Kidney epithelial cell (primary cell): ENCODE measurements at places on chromosomes 3 and 15.
A peak's percentile ranks its signal among the peaks of the same experiment; 100 is the strongest.

DNA sequence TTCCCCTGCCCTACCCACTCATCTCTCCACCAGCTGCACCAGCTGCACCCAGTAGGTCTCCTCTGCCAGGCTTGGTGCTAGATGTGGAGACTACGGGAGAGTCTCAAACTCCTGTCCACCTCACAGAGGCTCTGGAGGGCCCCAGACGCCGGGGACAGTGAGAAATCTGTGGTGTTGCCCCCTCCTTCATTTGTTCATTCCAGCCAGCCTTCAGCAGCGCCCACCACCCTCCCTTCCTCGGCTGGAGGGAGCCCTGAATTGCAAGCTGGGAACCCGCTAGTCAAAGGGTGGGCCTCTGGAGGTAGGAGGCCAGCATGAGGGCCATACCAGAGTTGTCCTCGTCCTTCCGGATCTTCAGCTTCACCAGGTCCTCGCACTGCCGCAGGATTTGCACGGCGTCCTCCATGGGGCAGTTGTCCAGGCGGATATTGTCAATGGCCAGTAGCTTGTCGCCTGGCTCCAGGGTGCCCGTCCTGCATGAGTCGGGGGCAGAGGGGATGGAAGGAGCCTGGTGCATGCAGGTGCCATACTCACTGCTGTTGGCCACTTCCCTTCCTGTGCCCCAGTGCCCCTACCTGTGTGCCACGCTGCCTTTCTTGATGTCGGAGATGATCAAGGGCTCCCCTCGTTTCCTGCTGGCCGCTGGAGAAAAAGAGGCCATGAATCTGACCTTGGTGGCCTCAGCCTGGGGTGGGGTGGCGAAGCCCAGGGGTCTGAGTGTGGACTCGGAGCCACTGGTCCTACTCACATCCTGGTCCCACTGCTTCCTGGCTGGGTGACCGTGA, 29.1 kb downstream of the GRIP2 start:
- no peak for DNase-seq

GRCh38 chr15:99441871-99442251, 123.9 kb upstream of the MEF2A start:
- no peak for DNase-seq

DNA sequence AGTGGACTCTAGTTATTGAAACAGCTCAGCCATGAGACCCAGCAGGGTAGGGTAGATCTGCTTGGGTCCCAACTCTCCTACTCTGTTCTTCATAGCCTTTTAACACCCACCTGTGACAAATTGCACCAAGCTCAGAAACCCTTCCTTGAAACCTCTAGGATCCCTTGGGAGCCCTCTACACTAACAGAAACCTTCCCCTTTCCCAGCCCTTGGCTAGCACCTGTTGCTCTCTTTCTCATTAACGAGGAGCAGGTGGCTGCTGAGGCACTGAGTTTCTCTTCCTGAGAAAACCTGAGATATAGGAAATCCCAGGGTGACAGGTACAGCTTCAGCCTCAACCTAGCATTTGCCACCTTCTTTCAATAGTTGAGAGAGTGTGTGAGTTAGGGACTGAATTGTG, 88.3 kb upstream of the CLSTN2 start:
- no peak for DNase-seq

- no peak for DNase-seq
These were observed 279.8 kb downstream of the ARPP21 start for GRCh38 chr3:35919160-35919559.

- DNase-seq: no peak
These were observed 54.0 kb downstream of the LHFPL4 start for GRCh38 chr3:9499455-9500107.

- no peak for DNase-seq
These were observed 423.2 kb upstream of the ONECUT1 start for GRCh38 chr15:53213336-53213735.

- DNase-seq: no peak
These were observed 185.6 kb downstream of the RBMS3 start for GRCh38 chr3:29466442-29466841.

- DNase-seq: peak; percentile 28
These were observed 330.5 kb downstream of the ROBO2 start for GRCh38 chr3:77370413-77370812.

- no peak for DNase-seq
These were observed 108.4 kb downstream of the PDE8A start for GRCh38 chr15:85089929-85090597.

GRCh38 chr3:128322030-128323022, 144.4 kb downstream of the DNAJB8 start:
- DNase-seq: no peak

DNA sequence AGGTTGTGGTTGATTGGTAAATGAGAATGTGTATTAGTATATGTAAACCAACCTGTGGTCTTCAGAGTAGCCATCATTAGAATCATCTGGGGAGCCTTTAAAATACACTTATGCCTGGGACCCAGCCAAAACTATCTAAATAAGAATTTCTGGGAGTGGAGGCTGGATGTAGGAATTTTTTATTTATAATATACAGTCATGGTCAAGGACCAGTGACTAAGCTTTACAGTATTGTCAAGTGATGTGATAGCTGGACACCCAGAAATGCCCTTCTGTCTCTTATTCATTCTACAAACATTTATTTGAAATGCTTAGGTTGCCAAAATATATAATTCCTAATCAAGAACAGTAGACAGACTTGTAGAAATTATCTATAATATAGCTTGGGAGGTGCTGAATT, 132.2 kb downstream of the MBNL1 start:
- no peak for DNase-seq

DNA sequence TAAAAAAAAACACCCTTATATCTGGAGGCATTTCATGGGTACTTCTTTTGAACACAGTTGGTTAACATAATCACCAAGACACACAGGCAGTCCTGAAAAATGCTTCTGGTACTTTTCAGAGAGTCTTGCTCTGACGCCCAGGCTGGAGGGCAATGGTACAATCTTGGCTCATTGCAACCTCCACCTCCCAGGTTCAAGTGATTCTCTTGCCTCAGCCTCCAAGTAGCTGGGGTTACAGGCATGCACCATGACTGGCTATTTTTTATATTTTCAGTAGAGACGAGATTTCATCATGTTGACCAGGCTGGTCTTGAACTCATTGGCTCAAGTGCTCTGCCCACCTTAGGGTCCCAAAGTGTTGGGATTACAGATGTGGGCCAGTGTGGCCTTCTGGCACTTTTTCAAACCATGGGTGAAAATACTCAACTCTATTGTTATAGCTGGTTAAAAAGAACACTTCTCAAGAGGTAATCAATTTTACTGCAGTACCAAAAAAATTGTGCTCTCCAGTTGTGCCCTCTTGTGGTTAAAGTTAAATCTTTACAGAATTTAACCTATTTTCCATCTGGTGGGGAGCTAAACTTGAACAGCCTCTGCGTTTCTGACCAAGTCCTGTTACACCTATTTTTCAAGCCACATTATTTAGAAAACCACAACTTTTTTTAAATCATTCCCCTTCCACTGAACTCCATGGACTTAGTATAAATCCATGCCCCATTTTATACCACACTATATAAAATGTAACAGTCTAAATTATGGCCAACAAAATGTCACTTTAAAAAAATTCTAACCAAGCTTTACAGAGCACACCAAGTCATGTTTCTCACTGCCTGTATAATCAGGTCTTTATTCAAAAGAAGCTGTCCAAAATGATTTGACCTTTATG, 1.2 kb upstream of the SNAPC5 start:
- no peak for DNase-seq

- no peak for DNase-seq
These were observed 68.9 kb downstream of the SYN2 start for GRCh38 chr3:12073106-12073505.

DNA sequence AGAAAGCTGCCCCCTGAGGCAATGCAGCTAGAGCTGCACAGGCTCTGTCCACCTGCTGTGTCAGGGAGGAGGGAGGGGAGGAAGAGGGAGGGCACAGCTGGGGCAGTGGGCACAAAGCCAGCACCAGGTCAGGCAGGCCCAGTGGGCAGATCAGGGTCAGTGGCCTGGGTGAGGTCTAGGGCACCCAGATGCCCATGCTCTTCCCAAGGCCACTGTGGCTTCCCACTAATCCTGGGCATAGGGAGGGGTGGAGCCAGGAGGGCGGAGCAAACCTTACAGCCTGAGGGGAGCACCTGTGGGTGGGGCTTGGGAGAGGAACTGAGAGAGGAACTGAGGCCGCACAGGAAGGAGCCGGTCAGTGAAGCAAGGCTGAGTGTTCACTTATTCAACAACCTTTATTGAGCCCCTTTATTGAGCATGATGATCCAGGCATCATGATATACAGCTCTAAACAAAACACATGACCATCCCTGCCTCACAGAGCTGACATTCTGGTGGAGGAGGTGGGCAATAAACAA, 55.0 kb downstream of the RHCG start:
- no peak for DNase-seq

DNA sequence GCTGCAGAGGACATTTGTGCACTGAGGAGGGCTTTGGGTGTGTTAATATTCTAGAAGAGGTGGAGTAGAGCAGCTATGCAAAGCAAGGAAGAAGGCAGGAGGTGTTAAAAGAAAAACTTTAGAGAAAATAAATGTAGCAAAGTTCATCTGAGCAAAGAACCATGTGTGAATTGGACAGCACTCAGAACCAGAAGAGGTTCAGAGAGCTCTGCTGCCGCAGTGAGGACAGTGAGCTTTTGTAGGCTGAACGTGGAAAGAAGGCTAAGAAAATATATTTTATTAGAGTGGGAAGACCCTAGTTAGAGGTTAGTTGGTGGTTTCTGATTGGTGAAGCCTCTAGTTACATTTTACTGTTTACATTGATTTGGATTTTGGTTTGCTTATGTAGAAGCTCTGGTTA, 50.7 kb downstream of the ST6GAL1 start:
- no peak for DNase-seq

DNA sequence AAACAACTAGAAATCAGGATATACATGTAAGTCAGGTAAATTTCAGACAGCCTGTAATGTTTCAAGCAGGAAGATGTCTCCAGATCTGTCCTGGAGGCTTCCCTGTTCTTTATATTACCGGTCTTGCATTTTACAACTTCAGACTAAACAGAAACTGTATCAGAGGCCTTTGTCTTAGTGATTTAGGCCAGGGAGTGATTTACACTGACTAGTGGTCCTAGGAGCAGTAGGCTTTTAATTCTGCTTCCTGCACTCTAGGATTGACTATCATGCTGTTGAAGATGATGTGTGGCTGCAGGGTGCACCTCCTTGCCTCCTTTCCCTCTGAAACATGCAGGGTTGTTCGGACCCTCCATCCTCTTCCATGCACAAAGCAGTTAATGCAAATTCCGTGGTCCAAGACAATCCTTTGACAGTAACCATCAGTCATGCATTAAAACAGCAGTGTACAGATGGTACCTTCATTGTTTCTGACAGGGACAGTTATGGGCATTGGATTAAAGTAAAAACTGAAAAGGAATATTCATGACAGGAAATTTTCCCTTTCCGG, 27.6 kb downstream of the CHRNA7 start:
- no peak for DNase-seq

DNA sequence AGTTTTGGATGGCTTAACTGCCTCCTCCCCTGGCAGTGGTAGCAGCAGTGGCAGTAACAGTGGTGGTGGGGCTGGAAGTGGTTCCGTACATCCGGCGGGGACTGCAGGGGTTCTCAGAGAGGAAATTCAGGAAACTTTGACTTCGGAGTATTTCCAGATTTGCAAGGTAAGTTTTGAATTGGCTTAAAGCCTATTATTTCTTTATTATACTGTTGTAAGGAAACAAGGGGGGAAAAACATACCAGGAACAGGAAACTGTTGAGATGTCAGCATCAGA, 1.5 kb downstream of the STXBP5L start:
- DNase-seq: no peak

- DNase-seq: no peak
These were observed 193.3 kb upstream of the SLCO3A1 start for GRCh38 chr15:91660174-91660649.

DNA sequence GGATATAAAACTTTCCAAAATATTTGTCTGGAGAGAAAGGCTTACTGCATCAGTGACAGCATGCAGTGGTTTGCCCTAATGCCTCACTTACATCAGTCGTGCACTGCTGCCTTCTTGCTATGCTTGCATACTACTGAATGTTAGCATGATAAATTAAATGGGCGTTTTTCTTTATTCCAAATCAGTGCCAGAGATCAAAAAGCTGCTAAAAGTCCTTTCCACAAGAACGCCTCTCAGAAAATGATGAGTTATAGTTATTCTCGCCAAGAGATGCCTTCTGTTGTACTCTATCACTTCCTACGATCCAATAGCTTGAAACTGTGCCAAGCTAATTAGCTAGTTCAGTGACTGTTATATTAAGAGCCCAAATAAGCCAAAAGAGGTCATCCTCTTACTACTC, 345.8 kb upstream of the ROBO2 start:
- no peak for DNase-seq

GRCh38 chr3:193174140-193174539, 66.9 kb upstream of the PLAAT1 start:
- no peak for DNase-seq

DNA sequence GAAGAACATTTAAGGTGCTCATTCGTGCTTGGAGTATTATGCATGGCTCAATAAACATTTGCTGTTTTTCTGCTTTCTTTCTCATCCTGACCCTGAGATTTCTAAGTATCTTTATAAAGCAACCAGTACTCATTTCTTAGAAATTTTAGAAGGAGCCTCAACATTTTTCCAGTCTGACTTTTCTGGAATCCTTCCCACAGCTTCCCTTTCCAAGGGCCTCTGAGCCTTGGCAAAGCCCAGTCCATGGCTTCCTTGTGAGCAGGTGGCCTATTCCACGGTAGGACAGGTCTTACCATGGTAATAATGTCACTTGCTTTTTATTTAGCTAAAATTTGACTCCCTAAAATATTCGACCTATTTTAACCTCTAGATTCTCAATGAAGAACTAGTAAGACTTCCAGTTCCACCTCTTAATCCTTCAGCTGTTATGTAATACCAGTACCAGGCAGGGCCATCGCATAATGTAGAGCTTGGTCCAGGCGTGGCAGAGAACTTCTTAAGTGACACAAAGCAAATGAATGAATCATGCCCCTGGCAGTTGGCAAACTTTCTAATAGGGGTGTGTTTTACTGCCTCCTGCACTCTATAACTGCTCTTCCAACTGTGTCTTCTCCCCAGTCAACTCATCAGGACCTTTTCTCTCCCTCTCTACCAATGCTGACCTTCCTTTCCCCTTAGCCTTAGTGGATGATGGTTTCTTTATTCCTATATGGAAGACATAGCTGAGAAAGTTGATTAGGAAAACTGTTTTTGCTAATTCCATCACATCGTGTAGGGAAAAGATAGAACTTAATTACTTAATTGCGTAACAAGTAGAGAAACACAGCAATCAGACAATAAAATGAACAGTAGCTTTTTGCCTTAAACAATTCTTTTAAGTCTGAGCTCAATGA, 894 bp upstream of the TM4SF4 start:
- peak; percentile 91 for DNase-seq

DNA sequence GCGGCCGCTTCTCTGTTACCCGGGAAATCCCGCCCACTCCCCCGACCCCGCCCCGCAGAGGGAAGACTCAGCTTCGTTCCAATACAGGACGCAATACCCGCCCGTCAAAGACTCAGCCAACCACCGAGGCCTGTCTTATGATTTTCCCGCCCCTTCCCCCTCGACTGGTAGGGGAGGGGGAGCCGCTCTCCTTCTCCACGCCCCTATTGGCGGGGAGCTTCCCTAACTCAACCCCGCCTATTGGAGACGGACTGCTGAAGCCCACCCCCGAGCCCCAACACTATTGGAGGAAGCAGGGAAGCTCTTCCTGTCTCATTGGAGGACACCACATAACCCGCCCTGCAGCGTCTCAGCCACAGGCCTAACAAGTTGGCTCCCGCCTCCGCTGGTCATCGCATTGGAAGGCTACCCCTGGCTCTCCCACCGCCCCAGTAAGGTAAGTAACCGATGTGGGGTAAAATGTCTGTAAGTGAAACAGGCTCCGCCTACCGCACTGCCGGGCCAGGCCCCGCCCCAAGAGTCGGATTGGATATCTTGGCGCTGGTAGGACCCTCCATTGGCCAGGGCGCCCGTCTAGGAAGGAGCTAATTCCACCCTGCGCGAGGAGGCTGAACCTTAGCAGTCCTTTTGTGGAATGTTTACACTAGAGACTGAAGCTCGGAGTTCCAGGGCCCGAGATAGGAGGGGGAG, at the start of gene SIN3A:
SIN3A (minus strand) TSS at position 17 of the 690 bp plus-strand sequence. CDS start 21,315 bp downstream, outside the sequence.
- peak; percentile 100 for DNase-seq
